Left lung (tissue), 14 donors: ENCODE measurements at places on chromosomes 6 and 20. TPM values are rescaled to one million over a fixed set of nuclear protein-coding genes. Genes with fewer than 3 reads are reported as not detected.

- no peak overlapping the region for H3K27ac ChIP-seq
- H3K36me3 ChIP-seq: no peaks in the 10 kb centered on the region
- H3K4me3 ChIP-seq: no peak overlapping the region
- no peak for DNase-seq
These were observed 53.2 kb downstream of the PDE7B start for GRCh38 chr6:135904666-135905065.

GRCh38 chr20:61949714-61950640 is 115.7 kb downstream of the TAF4 start:
- H3K27me3 ChIP-seq: peaks cover 44% of the 10 kb centered on the region
- H3K27ac ChIP-seq: no peak overlapping the region
- H3K4me3 ChIP-seq: no peak overlapping the region
- no peaks in the 10 kb centered on the region for H3K36me3 ChIP-seq
- DNase-seq: no peak

DNA sequence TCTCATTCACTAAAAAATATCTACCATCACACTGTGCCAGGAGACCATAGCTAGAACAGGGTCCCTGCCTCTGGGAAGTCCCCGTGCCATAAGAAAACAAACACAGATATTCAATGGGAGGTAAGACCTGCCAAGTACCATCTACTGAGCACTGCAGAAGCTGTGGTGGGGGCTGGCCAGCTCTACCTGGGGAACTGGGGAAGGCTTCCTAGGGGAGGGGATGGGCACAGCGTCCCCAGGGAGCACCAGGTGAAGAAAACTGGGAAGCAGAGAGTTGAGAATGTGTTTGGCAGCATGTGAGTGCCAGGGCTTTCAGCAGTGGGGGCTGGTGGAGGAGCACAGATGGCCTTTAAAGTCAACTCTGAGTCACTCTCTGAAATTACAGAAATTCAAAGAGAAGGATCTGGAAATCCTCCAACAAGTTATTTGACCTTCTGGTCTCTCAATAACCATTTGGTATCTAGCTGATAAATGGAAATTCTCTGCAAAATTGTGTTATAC is 85.2 kb downstream of the SHLD1 start:
- peak overlapping the region; percentile 40 for H3K27ac ChIP-seq
- peak; percentile 13 for DNase-seq
- H3K4me1 ChIP-seq: peaks cover 8% of the 10 kb centered on the region
- no peaks in the 10 kb centered on the region for H3K36me3 ChIP-seq
- no peak overlapping the region for H3K4me3 ChIP-seq

Gene SNAP25
- 6.3 TPM for polyA plus RNA-seq

Gene PRPH2
- 5.6 TPM for polyA plus RNA-seq

Gene MOXD1
- polyA plus RNA-seq: 52.3 TPM
